Esophagus muscularis mucosa (tissue), 4 donors: ENCODE measurements at places on chromosomes 4 and X.

DNA sequence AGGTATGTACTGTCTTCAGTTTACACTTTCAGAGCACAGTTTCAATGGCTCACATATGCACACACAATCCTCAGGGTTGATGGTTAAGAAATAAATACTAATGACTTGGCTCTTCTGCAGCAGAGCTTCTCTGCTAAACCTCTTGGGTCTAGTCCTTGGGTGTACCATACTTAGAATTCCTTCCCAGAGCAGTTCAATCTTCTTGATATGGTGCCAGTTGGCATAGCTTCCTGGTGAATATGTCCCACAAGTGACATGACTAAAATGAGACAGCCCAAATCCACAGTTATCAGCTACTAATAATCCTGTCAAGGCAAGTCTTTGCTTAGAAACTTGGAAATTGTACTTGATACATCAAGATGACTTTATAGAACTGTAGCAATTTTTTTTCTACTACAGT lies 654.4 kb downstream of the IQCM start:
- H3K4me3 ChIP-seq = no peak overlapping the region
- DNase-seq = no peak
- H3K36me3 ChIP-seq = no peaks in the 10 kb centered on the region
- no peaks in the 10 kb centered on the region for H3K27me3 ChIP-seq
- H3K4me1 ChIP-seq = peaks cover 14% of the 10 kb centered on the region
- H3K27ac ChIP-seq = no peak overlapping the region

DNA sequence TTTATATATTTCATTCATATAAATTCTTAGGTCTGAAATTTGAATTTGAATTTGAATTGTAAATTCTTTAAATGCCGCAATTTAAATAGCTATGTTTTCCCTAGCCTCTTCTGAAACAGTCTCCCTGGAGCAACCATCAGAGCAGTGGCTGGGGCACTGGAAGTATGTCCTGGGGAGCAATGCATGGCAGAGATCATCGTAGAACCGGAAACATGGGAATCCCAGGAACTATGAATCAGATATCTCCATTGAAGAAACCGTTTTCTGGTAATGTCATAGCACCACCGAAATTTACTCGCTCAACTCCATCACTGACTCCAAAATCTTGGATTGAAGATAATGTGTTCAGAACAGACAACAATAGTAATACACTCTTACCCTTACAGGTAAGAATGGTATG lies 4.9 kb downstream of the CPEB2 start:
- no peak for DNase-seq
- H3K4me1 ChIP-seq = peaks cover 45% of the 10 kb centered on the region
- peak overlapping the region; percentile 100 for H3K27ac ChIP-seq
- H3K27me3 ChIP-seq = no peaks in the 10 kb centered on the region

GRCh38 chr4:153705743-153706468 lies 21.8 kb downstream of the TLR2 start:
- H3K27ac ChIP-seq = no peak overlapping the region
- DNase-seq = no peak
- H3K4me1 ChIP-seq = no peaks in the 10 kb centered on the region
- H3K4me3 ChIP-seq = no peak overlapping the region
- H3K36me3 ChIP-seq = no peaks in the 10 kb centered on the region
- no peaks in the 10 kb centered on the region for H3K27me3 ChIP-seq

DNA sequence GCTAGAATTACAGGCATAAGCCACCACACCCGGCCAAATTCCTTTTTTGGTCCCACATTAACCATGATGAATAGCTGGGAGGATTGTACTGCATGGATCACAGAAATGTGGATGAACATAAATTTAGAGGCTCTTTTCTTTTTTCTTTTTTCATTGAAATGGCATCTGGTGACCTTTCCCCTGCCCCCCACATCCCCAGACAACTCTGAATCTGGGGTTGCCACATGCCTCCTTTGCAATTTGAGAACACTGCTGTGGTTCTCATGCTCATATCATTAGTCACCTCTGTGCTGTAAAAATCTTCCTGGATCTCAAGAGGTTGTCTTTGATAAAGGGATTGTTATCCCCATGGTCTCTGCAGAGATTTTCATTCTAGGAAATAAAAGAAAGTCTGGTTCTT lies 22.8 kb upstream of the FMR1NB start:
- H3K27me3 ChIP-seq = no peaks in the 10 kb centered on the region
- no peaks in the 10 kb centered on the region for H3K36me3 ChIP-seq
- no peaks in the 10 kb centered on the region for H3K4me1 ChIP-seq
- no peak overlapping the region for H3K27ac ChIP-seq
- no peak for DNase-seq

- no peak for DNase-seq
- no peaks in the 10 kb centered on the region for H3K4me1 ChIP-seq
- H3K4me3 ChIP-seq = no peak overlapping the region
- no peaks in the 10 kb centered on the region for H3K36me3 ChIP-seq
- no peak overlapping the region for H3K27ac ChIP-seq
Measured at GRCh38 chrX:26925088-26925487, 538.1 kb downstream of the PPP4R3C start.

GRCh38 chr4:170497689-170498088 lies 407.9 kb upstream of the AADAT start:
- H3K4me3 ChIP-seq = no peak overlapping the region
- DNase-seq = no peak

DNA sequence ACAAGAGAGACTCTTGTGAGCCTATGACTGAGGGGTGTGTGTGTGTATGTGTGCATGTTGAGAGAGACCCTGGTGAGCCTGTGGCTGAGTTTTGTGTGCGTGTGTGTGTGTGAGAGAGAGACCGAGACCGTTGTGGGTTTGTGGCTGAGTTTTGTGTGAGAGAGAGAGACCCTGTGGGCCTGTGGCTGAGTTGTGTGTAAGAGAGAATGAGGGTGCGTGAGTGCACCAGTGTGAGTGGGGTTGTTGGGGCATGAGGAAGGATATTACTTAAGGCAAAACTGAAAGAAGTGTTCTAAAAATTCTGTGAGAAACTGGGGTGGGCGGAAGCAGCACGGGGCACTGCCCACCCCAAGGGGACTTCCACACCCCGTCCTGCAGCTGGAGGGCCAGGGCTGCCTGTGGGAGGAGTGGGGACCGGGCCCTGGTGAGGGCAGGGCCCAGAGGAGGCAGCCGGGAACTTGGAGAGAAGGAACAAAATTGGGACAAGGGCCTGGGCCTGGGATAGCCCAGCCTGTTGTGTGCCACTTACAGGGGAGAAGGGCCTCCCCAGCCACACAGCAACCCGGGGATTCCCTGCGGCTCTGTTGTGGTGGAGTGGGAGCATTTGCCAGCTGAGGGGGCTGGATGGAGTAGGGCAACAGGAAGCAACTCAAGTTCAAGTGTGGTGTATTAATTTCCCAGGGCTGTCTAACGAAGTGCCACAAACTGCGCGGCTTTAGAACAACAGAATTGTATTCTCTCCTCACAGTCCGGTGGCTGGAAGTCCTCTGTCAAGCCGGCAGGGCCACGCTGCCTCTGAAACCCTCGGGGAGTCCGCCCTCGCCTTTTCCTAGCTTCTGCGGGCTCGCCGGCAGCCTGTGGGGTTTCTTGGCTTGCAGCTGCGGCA lies 22.1 kb downstream of the TMEM131L start:
- no peaks in the 10 kb centered on the region for H3K27me3 ChIP-seq
- peak overlapping the region; percentile 31 for H3K4me3 ChIP-seq
- DNase-seq = peak; percentile 92
- H3K4me1 ChIP-seq = peaks cover 70% of the 10 kb centered on the region
- peak overlapping the region; percentile 79 for H3K27ac ChIP-seq
